ENCODE measurements at places on chromosomes 7 and 10.

DNA sequence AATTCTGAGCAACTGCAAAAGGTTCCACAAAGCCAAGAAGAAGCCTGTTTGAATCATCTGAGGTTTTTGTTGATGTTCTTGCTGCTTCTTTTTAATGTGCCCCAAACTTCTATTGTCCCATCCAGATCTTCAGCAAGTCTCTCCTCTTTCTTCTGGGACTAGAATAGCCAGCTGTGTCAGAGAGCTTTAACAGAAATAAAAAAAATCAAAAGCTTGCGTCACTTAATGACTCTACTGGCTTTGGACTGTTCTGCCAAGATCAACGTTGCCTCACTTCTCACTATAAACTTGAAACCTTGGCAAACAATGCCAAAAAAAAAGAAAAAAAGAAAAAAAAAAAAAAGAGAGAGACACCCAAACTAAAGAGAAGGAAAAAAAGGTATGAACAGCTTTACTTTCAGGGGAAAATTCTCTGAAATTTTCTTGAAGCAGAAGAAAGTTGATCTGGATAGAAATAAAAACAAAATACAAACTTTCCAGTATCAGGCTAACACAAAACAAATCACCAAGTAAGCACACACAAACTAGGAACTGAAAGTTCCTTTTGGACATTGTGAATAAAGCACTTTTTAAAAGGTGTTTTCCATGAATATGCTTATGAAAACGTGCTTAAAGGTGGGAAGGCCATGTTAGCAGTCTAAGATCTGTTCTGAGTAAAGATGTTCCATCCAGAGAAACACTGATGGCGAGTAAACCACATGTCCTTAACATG, 14.8 kb downstream of the USP54 start:
- DNase-seq, result no peak

- DNase-seq, result no peak
Measured at GRCh38 chr7:157004521-157005455, 5.7 kb downstream of the MNX1 start.

GRCh38 chr10:110805292-110805691, 66.4 kb upstream of the PDCD4 start:
- no peak for DNase-seq

GRCh38 chr7:155066417-155066950, 3.6 kb upstream of the HTR5A start:
- peak; percentile 54 for DNase-seq

GRCh38 chr7:158284617-158285382, 302.8 kb downstream of the PTPRN2 start:
- no peak for DNase-seq

DNA sequence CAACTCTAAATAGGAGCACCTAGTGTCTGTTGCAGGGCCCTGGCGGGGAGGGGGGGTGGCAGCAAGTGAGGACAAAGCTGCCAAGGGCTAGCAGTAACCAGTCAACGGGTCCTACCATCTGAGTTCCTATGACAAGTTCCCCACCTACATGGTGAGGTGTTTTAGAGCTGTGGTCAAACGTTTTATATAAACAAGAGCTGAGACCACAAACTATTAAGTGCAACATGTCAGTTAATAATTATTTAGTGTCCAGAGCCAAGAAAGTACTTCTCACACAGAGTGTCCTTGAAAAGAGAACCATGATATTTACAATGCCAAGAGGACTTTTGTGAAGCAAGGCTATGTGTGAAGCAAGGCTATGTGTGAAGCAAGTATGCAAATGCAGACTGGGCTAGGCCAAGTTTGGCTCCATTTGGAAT, 434.7 kb downstream of the TNS3 start:
- DNase-seq, result no peak

- DNase-seq, result no peak
Measured at GRCh38 chr7:69889976-69890351, 291.7 kb downstream of the AUTS2 start.

GRCh38 chr10:129613377-129613980, 146.4 kb downstream of the MGMT start:
- DNase-seq, result no peak

GRCh38 chr10:55400075-55400849, 599.2 kb upstream of the PCDH15 start:
- DNase-seq, result no peak

DNA sequence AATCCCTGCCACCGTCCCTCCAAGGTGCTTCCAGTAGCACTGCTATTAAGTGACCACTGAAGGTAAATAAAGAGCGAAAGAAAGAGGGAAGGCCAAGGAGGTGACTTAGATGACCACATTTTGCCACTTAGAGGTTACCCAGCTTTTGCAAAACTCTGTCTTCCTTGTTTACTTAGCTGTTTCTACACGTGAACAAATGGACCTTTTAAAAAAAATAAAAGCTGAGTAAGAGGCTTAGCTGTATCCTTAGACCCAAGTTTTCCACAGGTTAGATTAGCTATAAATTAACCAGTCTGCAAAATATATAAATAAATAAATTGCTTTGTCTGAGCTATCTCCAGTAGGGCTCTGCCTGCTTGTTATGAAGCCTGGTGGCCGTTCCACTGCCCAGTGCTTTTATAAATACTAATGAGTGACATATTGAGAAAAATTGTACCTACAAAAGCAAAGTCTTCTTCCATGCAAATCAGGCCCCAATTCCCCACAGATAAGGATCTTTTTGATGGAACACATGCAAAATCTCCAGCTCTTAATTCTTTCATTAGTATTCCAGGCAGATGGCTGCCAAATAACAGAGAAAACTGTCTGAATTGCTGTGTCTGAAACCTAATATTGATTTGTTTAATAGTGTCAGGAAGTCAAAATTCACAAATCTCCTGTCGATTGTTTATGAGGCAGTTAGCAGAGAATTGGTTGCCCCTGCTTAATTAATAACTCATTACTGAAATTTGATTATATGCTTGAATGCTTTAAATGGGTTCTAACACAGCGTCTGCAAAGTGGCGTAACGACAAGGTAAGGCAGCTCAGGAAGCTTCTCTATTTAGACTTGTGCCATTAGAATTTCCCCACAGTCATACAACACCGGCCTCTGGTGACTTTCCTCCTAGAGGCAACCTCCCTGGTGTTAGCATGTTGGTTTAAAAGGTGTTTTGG, 176.7 kb downstream of the EMX2 start:
- no peak for DNase-seq

DNA sequence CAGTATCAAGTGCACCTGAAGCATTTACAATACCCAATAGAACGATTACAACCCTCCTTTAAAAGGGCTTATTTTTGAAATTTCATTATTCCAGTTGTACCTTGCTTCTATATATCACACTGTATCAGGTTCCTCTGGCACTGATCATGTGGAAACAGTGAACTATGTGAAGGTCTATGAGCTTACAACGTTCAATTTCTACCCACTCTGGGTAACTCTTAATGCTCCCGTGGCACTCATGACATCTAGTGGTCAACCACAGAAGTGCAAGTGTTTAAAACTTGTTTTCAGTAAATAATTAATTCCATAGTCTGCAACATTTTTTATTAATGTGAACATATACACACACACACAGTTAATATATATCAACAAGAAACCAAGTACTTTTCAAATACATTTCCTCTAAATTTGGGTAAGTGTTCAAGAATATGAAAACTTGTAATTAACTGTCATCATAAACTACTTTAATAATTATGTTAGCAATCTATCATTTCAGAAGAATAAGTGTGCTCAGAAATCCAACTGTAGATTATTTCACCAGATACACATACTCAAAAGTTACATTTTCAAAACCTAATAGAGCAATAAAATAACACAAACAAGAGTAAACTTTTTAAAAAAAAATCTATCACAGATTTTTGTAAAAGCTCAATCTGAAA, 61.0 kb downstream of the MPP7 start:
- DNase-seq, result peak; percentile 5

GRCh38 chr10:129969911-129970464, 5.9 kb upstream of the EBF3 start:
- DNase-seq, result no peak

DNA sequence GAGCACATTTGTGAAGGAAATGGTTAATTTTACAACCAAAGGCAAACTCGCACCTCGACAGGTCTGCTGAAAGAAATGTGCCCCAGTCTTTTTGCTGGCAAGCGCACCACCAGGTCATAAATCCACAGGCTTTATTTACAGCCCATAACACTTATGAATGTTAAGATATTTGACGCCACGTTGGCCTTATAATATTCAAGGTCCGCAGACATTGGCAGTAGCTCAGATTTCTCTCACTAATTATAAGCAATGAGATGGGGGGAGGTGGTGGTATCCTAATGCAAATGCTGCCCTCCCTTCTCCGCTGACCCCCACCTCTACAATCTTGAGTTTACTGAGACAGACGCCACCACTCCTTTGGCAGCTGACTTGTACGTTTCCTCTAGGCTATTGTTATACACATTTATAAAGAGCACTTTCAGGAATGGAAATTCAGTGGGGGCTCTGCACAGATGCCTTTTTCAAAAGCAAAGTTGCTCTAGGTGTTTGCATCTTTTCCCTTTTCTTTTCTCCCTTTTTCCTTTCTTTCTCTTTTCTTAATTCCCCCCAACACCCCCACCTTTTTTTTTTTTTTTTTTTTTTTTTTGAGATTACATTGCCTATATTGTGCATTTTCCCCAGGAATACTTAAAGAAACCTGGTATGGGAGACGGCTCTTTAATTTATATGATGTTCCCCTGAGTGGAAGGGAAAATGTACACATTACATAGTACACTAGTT, 6.7 kb downstream of the TCF7L2 start:
- no peak for DNase-seq

- peak; percentile 56 for DNase-seq
Measured at GRCh38 chr7:34991938-34992840, 45.1 kb downstream of the DPY19L1 start.

DNA sequence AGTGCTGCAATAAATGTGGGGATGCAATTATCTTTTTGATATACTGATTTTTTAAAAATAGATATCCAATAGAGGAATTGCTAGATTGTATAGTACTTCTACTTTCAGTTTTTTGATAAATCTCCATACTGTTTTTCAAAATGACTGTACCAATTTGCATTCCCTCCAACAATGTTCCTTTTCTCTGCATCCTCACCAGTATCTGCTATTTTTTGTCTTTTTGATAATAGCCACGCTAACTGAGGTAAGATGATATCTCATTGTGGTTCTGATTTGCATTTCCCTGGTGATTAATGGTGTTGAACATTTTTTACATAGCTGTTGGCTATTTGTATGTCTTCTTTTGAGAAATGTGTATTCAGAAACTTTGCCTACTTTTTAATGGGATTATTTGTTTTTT, 217.7 kb upstream of the MTPN start:
- no peak for DNase-seq

GRCh38 chr10:3906511-3907111, 121.6 kb upstream of the KLF6 start:
- DNase-seq, result no peak

DNA sequence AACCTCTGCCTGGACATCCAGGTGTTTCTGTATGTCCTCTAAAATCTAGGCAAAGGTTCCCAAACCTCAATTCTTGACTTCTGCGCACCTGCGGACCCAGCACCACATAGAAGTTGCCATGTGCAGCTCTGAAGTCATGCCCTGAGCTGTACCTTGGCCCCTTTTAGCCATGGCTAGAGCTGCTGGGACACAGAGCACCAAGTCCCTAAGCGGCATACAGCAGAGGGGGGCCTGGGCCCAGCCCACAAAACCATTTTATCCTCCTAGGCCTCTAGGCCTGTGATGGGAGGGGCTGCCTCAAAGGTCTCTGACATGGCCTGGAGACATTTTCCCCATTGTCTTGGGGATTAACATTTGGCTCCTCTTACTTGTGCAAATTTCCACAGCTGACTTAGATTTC, 14.6 kb downstream of the TMEM243 start:
- DNase-seq, result no peak

- no peak for DNase-seq
Measured at GRCh38 chr7:43431020-43431595, 151.8 kb upstream of the STK17A start.

DNA sequence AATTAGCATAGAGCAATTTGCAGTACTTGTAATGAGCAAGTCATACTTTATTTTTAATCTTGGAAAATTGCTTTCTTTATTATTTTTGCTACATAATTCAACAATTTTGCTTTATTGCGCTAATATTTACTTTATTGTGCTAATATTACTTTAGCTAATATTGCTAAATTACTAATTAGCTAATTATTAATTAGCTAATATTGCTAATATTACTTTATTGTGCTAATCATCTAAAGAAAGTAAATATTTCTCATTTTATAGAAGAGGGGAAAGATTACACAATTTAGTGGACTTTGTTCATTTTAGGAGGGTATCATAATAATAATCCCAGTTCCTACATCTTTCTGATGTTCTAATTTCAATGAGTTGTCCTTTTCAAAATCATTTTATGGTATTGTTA, 61.2 kb downstream of the RUNDC3B start:
- no peak for DNase-seq

DNA sequence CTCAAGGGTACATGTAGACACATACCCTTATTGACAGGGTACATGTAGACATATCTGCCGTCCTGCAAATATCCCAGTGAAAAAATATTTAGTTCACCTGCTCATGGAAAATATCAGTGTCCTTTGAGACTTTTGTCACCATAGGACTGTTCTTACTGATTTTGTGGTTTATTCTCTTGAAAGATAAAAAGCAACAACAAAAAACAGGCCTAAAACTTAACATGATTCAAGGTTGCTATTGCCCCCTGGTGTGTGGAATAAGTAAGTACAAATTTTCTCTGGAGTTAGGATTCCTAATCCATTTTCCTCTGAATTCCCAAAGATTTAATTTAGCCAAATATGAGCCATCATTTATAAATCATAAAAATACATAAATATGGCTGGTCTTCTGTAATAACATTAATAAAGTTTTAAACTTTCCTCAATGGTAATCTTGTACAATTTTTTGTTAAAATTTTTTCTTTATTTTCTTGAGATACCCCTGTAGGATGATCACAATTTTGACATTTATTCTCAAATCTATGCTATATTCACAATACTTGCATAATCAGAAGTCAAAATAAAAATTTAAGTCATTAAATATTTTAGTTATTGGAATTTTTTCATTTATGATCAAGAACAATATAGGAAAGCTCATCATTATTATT, 741.4 kb upstream of the POT1 start:
- no peak for DNase-seq

DNA sequence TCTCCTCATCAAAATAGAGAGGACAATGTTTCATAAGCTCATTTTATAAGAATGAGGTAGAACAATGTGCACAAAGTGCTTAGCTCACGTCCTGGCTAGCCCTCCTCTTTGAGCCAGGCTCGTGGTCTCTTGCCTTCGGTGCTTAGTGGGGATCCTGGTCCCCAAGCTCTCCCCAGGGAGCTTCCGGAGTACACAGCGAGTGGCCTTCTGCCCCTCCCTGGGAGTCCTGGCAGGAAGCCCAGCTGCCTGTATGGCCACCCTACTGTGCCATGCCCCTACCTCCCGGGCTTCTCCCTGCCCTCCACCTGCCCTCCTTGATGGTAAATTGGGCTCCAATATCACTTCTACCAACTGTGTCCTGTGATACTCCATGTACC, 868 bp downstream of the MYO1G start:
- no peak for DNase-seq

GRCh38 chr7:105688617-105689016, 107.3 kb upstream of the EFCAB10 start:
- no peak for DNase-seq

- no peak for DNase-seq
Measured at GRCh38 chr7:43653466-43653865, 70.6 kb downstream of the STK17A start.

GRCh38 chr7:52413051-52413450, 622.4 kb upstream of the POM121L12 start:
- DNase-seq, result no peak

- DNase-seq, result no peak
Measured at GRCh38 chr10:16779384-16779915, 37.8 kb downstream of the RSU1 start.
